Heart left ventricle (tissue), 16 donors: ENCODE measurements at places on chromosomes 2 and 18. TPM values are rescaled to one million over a fixed set of nuclear protein-coding genes. Genes with fewer than 3 reads are reported as not detected.

LIPG gene
- not detected for total RNA-seq

PSD4 gene
- 1.9 TPM for total RNA-seq

TMEM163 gene
- 0.31 TPM for total RNA-seq

NOL4 gene
- total RNA-seq = 0.07 TPM

ATOH8 gene
- total RNA-seq = 28.5 TPM

POMC gene
- total RNA-seq = 2.2 TPM

FOXI3 gene
- not detected for total RNA-seq

TCF23 gene
- 0.68 TPM for total RNA-seq

ZNF396 gene
- total RNA-seq = 1.7 TPM

NHEJ1 gene
- total RNA-seq = 13.2 TPM

TTN gene
- total RNA-seq = 4,653 TPM

MFSD6 gene
- 75.0 TPM for total RNA-seq

WIPF1 gene
- 13.4 TPM for total RNA-seq

GPR155 gene
- total RNA-seq = 16.3 TPM

PDE1A gene
- 5.3 TPM for total RNA-seq

BMP10 gene
- total RNA-seq = 0.15 TPM

PRKAG3 gene
- not detected for total RNA-seq

UPP2 gene
- total RNA-seq = not detected

QPCT gene
- total RNA-seq = 2.8 TPM

REG3A gene
- not detected for total RNA-seq

FEV gene
- not detected for total RNA-seq

UGT1A5 gene
- total RNA-seq = not detected

GCG gene
- total RNA-seq = not detected

ELOA2 gene
- total RNA-seq = not detected
